ENCODE measurements at places on chromosomes 3 and 15. TPM values are rescaled to one million over a fixed set of nuclear protein-coding genes. Genes with fewer than 3 reads are reported as not detected.

OXSM gene
- total RNA-seq: 8.4 TPM

DNA sequence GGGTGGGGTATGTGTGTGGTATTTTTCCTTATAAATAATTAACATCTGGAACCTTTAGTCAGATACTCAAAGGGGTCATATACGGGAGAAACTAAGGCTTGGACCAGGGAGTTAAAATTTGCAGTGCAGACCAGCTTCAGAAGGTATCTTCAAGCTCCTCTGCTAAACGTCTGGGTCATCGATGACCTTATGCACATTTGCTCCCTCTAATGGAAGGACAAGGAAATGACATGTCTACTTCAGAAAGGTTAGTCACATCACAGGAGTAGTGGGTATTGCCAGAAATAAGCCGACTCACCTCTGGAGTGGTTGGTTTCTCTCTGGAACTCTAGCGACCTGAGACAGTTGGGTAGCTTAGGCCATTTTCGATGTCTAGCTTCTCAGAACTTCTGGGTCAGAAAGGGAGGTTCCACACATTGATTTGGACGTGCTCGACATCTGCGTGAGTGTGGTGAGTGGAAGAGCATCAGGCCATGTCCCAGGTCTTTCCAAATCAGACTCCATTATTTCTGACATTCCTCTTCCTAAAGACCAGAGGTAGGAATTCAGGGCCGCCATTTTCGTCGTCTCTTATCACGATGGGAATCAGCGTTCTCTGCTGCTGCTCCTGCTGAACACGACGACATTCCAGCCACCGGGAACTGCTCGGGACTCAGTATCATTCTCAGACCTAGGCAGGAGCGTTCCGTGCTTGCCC, 31.8 kb upstream of the RASA2 start:
- H3K4me1 ChIP-seq: peaks cover 60% of the 10 kb centered on the region
- peaks cover 4% of the 10 kb centered on the region for H3K27me3 ChIP-seq
- peak overlapping the region; percentile 97 for H3K27ac ChIP-seq
- peaks cover 4% of the 10 kb centered on the region for H3K36me3 ChIP-seq
- peak overlapping the region; percentile 71 for H3K4me3 ChIP-seq

GRCh38 chr3:64011685-64012084, 11.6 kb downstream of the PSMD6 start:
- H3K27me3 ChIP-seq: 0 out of 2 replicates have a peak, but pooled peaks cover 2% of the 10 kb centered on the region
- peaks cover 52% of the 10 kb centered on the region for H3K36me3 ChIP-seq
- H3K4me3 ChIP-seq: no peak overlapping the region
- peak; percentile 55 for DNase-seq

- peaks cover 5% of the 10 kb centered on the region for H3K27me3 ChIP-seq
- H3K4me1 ChIP-seq: peaks cover 9% of the 10 kb centered on the region
- H3K4me3 ChIP-seq: no peak overlapping the region
- no peak for DNase-seq
- H3K27ac ChIP-seq: no peak overlapping the region
- peaks cover 46% of the 10 kb centered on the region for H3K36me3 ChIP-seq
These were observed 70.0 kb downstream of the DHX30 start for GRCh38 chr3:47872916-47873315.
